ENCODE measurements at places on chromosomes 2 and 18. TPM values are rescaled to one million over a fixed set of nuclear protein-coding genes. Genes with fewer than 3 reads are reported as not detected.

KLHL14 gene
- not detected for total RNA-seq

C1QL2 gene
- total RNA-seq, result 0.14 TPM

ASPRV1 gene
- 0.17 TPM for total RNA-seq

LRRTM1 gene
- total RNA-seq, result not detected

GATA6 gene
- 2.2 TPM for total RNA-seq

OSBPL1A gene
- total RNA-seq, result 12.9 TPM

MAPK4 gene
- 0.07 TPM for total RNA-seq

FBXO41 gene
- total RNA-seq, result 5.3 TPM

TPO gene
- not detected for total RNA-seq

PTCD3 gene
- 78.5 TPM for total RNA-seq

PER2 gene
- 4.5 TPM for total RNA-seq

RGPD3 gene
- total RNA-seq, result 0.13 TPM

TLX2 gene
- 0.30 TPM for total RNA-seq

NCKAP5 gene
- total RNA-seq, result 1.7 TPM

KCNF1 gene
- total RNA-seq, result 36.5 TPM

SLC9A2 gene
- 2.7 TPM for total RNA-seq

RAD51AP2 gene
- total RNA-seq, result not detected

POMC gene
- total RNA-seq, result not detected

TUBB6 gene
- total RNA-seq, result 190 TPM

EFEMP1 gene
- 47.0 TPM for total RNA-seq

FER1L5 gene
- total RNA-seq, result not detected

CAPN14 gene
- total RNA-seq, result 0.05 TPM

PTPN4 gene
- total RNA-seq, result 16.1 TPM

TEX261 gene
- 90.1 TPM for total RNA-seq

CYP27C1 gene
- 5.3 TPM for total RNA-seq

MTCL1 gene
- total RNA-seq, result 65.5 TPM

TDRD15 gene
- total RNA-seq, result not detected

PLGLB2 gene
- total RNA-seq, result 0.49 TPM

POTEC gene
- not detected for total RNA-seq

LYPD1 gene
- 18.2 TPM for total RNA-seq

CYBRD1 gene
- 38.6 TPM for total RNA-seq

CFLAR gene
- total RNA-seq, result 80.2 TPM

SRBD1 gene
- 10.0 TPM for total RNA-seq

EPB41L3 gene
- total RNA-seq, result 0.16 TPM

CDK15 gene
- total RNA-seq, result not detected

KIAA2012 gene
- not detected for total RNA-seq

PLEKHH2 gene
- 0.92 TPM for total RNA-seq

PLCL1 gene
- total RNA-seq, result not detected

SERPINB11 gene
- total RNA-seq, result not detected

KANSL1L gene
- total RNA-seq, result 0.56 TPM
